ENCODE measurements at places on chromosomes 5 and 9.

- no peak for DNase-seq
Observed at GRCh38 chr5:145780982-145781381, 54.2 kb downstream of the PRELID2 start.

- DNase-seq, result no peak
Observed at GRCh38 chr9:116027511-116027910, 126.1 kb upstream of the PAPPA start.

DNA sequence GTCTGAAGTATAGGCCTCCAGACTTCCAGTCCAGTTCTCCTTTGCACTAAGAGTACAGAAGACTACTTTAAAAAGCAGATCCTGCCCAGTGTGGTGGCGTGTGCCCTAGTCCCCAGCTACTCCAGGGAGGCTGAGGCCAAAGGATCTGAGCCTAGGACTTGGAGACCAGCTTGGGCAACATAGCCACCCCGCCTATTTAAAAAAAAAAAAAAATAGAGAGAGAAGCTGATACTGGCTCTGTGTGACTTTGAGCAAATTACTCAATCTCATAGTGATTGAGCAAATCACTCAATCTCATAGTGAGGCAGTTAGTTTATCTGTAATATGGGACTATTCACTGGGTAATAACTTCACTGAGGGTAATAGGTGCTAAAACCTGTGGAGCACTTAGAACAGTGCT is 43.6 kb upstream of the KDM4C start:
- DNase-seq, result no peak

DNA sequence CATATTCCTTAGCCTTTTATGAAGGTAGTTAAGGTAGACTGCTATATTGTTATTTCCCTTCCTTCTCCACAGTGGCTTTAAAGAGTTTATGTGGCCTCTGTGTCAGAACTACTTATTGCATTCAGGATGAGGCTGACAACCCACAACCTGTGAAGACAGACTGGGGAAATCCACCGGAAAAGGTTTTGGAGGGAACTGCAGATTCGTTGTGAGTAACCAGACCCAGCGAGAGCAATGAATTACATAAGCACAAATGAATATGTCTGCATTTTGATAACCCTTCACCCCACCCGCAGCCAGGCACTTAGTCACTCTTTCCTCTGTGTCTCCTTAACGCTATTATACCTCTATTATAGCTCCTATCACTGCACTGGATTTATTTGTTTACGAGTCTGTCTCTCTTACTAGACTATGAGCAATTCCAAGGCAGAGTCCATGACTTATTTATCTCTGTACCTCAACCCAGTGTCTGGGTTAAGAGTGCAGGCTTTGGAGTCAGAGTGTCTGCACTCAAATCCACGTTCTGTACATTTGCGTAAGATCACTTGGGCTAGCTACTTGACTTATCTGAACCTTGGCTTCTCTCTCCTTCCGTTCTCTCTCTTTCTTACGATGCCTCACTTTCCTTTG is 19.2 kb downstream of the KCTD16 start:
- DNase-seq, result peak; percentile 55

- no peak for DNase-seq
Observed at GRCh38 chr5:11780641-11781345, 123.5 kb downstream of the CTNND2 start.

DNA sequence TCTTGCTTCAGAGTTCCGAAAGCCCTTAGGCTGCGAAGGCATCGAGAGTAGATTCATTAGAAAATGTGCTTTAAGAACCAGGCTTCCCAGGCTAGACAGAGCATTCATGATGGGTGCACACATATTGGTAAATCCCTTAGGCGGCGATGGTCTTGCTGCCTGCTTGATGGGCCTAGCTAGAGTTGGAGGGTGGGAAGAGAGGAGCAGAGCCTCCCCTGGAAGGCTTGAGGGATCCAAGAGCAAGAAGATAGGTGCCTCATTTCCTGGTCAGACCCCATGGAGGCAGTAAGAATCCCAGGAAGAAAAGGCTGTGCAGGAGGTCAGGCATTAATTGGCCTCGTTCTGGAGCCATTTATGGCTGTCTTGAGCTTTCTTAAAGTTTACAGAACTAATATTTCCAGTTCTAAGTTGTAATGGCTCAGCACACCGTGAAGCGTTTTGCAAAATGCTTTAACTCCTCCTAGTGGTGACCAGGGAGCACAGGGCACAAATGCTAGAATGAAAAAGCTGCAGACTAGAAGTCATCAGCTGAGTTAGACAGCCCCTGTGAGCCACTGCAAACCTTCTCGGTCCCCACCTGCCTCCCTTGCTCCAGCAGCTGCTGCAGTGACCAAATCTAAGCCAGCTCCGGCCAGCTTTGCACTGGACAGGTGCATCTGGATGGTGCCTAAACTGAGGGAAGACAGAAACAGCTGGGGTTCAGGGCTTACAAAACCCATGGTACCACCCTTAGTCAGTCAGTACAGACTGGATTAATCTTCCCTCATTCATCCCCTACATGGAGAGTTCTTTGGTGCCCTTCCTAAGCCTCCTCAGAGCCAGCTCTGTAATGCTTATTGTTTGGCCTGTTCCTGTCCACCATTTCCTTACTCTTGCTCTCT is 14.7 kb downstream of the SLC45A2 start:
- no peak for DNase-seq

DNA sequence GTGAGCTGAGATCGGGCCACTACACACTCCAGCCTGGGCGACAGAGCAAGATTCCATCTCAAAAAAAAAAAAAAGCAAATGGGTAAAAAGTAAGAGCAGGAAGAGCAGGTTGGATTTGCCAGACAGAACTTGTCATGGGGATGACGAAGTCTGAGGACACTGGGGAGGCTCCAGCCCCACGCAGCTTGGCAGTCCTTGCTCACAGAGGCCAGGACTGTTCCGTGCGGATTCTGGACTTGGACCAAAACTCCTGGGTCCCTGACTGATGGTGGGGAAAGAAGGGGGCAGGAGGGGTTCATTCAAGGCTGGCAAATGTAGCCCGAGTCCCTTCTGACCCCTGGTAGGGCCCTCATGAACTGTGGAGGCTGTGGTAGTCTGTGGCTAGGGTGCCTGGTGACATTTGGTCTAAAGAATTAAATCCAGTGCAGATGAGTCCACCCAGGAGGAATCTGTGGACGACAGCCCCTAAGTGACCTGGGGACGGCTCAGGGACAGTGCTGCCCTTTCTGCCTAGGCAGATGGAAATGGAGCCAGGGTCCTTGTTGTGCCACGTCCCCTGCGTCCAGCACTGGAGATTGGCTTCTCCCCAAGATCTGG is 3.1 kb downstream of the FGD3 start:
- DNase-seq, result no peak

DNA sequence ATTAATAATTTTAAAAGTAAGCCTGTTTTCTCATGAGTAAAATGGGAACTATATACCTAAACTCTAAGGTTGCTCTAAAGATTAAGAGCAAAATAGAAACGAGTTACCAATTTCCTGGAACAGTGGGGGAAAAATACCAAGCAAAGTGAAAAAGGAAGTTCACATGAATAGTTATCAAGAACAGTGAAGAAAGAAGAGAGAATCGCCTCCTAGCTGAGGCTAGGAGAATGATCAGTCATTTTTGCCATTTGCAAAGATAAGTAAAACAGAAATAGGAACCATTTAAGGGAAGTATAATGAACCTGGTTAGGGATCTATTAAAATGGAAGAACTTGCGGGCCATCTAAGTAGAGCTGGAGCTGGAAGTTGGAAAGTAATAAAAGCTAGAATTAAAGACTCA is 50.7 kb downstream of the P4HA2 start:
- no peak for DNase-seq

DNA sequence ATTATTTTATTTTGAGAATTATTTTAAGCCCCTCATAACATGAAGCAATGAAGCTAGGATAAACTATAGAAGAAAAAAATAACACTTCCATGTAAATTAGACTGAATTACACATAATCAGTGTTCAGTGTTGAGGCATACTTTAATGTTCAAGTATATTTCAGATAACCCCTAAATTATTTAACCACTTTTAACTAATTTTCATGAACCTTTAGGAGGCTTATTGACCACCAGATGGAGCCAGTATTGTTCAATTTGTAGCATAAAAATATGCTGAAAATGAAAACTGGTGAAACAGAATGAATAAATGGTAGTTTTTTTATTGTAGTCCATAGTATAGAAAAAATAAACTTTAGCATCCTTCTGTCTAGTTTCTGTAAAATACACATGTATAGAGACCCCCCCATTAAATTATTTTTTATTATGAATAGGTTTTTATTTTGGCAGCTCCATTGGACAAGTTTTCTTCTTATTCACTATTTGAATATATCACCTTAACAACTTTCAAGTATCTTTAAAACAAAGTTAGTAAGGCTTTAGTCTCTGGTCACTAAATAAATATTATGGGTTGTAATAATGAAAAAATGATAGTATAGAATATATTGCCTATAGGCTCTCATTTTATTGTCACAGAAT is 190.1 kb downstream of the CWC27 start:
- DNase-seq, result no peak

DNA sequence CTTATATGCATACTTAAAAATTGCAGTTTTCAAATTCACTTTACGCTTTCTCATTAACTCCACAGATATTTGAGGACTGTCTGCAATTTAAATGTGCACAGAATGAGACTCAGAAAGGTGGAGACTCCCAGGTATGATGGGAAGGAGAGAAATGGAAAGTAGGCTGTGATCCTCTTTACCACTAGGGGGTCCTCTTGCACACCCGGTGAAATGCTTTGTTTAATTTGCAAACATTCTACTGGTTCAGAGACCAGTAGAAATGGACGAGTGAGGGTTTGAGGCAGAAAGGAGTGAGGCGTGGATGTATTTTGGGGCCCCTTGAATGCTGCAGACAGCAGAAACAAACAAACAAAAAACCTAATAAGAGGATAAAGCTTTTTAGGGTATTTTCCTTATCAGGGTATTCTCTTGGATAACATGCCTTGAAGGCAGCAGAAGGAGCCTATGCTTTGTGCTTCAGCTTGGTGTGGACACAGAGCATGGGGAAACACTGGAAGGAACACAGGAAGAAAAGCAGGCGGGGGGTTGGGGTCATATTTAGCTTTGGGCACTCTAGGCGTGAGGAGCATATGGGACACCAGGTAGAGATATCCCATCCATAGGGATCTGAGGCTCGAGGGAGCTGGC is 410.1 kb downstream of the DMRT2 start:
- no peak for DNase-seq

- DNase-seq, result no peak
Observed at GRCh38 chr9:125649315-125649714, 57.7 kb downstream of the MAPKAP1 start.

DNA sequence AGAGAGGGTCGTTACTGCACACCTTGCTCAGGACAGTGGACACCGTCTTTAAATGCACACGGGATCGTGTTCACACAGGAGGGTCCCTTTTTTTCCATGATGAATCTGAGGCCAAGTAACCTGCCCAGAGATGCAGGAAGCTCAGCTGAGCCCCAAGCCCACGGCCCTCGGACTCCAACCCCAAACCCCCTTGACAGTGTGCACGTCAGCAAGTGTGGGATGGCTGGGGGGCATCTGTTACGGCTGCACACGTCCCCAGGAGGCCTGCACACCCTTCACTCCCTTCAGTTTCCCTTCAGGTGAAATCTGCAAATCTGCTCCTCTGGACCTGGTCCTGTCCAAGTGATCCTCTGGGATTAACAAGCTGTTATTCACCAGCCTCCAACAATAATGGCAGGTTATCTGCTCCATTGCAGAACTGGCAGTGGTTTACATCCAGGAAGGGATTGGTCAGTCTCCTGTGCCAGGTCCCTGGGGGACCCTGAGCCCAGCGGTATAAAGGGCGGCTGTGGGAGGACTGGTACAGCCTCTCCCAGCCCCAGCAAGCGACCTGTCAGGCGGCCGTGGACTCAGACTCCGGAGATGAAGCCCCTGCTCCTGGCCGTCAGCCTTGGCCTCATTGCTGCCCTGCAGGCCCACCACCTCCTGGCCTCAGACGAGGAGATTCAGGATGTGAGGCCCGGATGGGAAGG is at the start of gene LCN1:
Gene LCN1 (plus strand): TSS at position 525 of the 692 bp plus-strand sequence. CDS start 58 bp downstream, at position 583.
- no peak for DNase-seq

DNA sequence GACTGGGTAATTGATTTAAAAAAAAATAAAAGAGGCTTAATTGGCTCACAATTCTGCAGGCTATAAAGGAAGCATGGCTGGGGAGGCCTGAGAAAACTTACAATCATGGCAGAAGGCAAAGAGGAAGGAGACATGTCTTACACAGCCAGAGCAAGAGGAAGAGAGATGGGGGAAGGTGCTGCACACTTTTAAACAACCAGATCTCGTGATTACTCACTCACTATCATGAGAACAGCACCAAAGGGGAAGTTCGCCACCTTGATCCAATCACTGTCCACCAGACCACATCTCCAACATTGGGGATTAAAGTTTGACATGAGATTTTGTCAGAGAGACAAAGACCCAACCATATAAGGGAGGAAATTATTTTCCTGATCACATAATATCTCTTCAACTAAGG is 138.8 kb upstream of the NR4A3 start:
- no peak for DNase-seq
